Stimulated activated CD4-positive, alpha-beta T cell treated with anti-CD3 and anti-CD28 coated beads, Interleukin-2, amount 100 ng/mL, for 48 hours (primary cell): ENCODE measurements at places on chromosomes 7 and 10.
A peak's percentile ranks its signal among the peaks of the same experiment; 100 is the strongest.

GRCh38 chr10:25405871-25406270, 231.1 kb downstream of the GPR158 start:
- DNase-seq = no peak

DNA sequence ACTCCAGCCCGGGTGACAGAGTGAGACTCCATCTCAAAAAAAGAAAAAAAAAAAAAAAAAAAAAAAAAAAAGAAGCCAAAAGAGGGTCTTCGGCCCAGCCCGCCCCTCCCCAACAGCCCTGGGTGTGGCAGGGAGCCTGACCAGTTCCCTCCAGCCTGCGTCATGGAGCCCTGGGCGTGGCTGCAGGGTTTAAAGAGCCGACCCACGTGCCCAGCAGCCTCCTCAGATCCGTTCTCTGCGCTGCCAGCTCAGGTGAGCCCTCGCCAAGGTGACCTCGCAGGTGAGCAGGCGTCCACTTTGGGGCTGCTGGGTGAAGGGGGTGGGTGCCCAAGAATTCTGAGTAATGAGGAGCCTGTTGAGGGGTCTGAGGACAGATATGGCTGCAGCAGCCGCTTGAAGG, at the start of gene FXYD4:
FXYD4 (plus strand) TSS at position 219 of the 400 bp plus-strand sequence. CDS start 2,111 bp downstream, outside the sequence.
- DNase-seq = no peak

DNA sequence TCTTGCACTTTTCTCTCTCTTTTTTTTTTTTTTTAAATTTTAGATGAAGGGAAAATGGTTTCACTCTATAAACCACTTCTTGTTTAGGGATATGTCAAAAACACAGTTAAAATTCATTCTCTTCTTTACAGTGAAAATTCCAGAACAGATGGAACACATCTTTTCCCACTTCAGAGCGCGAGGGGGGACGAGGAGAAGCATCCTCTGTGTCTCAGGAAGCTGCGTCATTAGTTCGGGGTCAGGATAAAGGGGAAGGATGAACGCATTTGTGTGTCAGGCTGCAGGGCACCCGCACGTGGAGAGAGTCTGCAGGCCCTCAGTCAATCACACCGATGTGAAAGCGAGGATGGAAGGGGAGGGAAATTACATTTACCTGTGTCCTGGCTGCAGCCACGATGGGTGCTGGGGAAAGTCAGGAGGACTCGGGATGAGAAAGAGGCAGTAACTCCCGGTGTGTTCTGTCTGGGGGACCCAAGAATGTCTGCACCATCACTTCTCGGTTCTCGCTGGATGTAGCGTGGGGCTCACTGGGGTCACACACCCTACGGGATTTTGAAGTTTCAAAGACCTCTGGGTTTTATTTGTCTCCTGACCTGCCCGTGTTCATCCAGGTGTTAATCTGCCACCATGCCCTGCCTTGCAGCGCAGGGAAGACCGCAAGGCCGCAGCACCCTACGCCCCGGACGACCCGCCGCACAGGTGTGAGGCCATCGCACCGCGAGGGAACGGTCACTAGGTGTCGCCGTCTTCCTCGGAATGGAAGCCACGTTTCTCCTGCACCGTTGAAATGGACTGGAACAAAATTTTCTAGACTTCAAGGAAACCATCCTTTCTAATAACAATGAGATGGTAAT, 66.7 kb upstream of the PITRM1 start:
- peak; percentile 71 for DNase-seq

- DNase-seq = no peak
These were observed 708.7 kb downstream of the SUGCT start for GRCh38 chr7:40843338-40843985.
